ENCODE measurements at places on chromosomes 4 and X. TPM values are rescaled to one million over a fixed set of nuclear protein-coding genes. Genes with fewer than 3 reads are reported as not detected.

DNA sequence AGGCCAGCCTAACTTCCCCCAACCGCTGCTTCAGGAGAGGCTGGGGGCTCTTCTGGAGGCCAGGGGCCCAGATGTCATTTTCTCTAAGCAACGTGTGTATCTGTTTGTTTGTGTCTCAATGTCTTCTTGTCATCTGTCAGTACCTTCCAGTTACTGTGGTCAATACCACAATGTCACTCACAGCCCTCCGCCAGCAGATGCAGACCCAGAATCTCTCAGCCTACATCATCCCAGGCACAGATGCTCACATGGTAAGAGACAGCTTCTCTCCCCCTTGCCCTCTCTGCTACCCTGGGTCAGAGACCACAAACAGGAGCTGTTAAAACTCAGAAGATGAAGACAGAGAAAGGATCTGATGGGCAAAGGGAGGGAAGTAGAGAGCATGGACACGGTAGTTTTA lies 5.0 kb downstream of the XPNPEP2 start:
- DNase-seq = no peak

DNA sequence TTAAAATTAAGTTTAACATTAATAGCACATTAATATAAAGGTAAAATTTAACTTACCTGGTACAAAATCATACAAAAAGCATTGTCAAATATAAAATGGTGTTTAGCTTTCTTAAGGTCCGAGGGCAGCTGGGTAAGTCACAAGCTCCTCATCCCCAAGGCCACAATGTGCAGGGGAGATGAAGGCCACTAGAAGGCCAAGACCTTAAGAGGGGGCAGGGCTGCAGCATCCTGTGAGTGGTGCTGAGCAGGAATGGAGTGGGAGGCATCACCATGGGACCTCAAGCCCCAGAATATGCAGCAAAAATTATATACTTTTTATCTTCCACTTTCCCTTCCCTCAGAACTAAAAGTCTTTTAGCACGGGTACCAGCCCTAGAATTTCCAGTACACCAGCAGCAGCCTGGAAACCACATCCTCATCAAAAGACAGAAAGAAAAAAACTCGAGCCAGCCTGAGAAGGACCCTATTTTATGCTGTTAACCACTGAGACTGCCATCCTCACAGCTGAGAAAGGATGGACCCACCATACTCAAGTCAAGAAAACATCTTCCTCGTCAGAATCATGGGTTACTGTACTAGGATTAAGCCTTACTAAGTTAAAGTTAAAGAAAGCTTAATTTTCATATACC lies 13.0 kb upstream of the RHOXF2 start:
- no peak for DNase-seq

Gene COL4A6
- 18.8 TPM for polyA plus RNA-seq

Gene SPIN4
- polyA plus RNA-seq = 4.4 TPM

DNA sequence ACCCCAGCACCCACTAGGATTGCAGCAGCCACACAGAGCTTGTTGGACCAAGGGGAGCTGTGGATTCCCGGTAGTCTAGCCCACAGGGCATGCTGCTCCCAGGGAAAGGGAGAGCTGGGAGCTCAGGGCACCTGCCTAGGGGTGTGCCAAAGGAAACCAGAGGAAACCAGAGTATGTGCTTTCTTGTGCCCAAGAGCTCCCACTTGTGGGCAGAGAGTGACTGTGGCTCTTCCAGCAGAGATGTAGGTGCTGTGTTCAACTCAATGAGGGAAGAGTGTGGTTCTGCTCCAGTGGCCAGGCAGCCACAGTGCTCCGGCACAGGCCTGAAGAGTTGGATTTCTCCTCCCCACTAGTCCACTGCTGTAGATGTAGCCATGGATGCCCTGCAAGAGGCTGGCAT lies 1050.0 kb upstream of the INTU start:
- DNase-seq = no peak

GRCh38 chr4:186149872-186150271 lies 41.5 kb upstream of the CYP4V2 start:
- no peak for DNase-seq

Gene TMEM187
- 7.5 TPM for polyA plus RNA-seq

GRCh38 chr4:164572877-164573279 lies 181.1 kb upstream of the SMIM31 start:
- peak; percentile 21 for DNase-seq

Gene MAD2L1
- 8.0 TPM for polyA plus RNA-seq

DNA sequence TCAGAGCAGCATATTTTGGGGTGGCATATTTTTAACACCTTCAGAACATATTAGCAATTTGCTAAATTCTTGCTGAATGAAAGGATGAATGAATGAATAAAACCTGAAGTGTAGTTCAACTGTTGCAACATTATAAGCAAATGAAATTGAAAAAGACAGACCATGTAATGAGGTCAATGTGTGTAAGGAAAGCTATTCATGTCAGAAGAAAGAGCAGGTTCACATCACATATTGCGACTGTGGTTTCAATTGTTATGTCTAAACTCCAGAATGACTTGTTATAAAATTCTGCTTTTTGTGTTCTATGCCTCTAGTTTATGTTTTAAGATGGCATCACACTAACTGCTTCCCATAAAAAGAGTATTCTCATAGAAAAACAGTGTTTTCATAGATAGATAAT lies 32.9 kb upstream of the DSPP start:
- no peak for DNase-seq

Gene CTAG2
- not detected for polyA plus RNA-seq

Gene MAP9
- polyA plus RNA-seq = 4.7 TPM

DNA sequence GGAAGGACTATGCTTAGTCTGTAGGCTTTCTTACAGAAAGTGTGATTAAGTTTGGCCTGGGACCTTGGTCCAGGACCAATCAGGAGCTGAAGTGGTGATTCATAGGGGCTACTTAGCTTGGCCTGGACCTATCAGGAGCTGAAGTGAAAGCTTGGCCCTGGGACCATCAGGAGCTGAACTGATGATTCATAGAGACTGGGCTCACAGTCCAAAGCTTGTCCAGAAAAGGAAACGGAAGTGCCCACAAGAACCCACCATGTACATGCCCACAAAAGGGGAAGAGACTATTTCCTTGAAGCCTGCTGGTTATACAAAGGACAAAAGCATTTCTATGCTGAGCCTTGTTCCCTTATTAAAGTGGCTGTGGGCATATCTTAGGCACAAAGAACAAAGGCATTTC lies 12.6 kb downstream of the TENT5D start:
- DNase-seq = no peak

GRCh38 chrX:16587836-16588235 lies 62.1 kb upstream of the S100G start:
- no peak for DNase-seq

DNA sequence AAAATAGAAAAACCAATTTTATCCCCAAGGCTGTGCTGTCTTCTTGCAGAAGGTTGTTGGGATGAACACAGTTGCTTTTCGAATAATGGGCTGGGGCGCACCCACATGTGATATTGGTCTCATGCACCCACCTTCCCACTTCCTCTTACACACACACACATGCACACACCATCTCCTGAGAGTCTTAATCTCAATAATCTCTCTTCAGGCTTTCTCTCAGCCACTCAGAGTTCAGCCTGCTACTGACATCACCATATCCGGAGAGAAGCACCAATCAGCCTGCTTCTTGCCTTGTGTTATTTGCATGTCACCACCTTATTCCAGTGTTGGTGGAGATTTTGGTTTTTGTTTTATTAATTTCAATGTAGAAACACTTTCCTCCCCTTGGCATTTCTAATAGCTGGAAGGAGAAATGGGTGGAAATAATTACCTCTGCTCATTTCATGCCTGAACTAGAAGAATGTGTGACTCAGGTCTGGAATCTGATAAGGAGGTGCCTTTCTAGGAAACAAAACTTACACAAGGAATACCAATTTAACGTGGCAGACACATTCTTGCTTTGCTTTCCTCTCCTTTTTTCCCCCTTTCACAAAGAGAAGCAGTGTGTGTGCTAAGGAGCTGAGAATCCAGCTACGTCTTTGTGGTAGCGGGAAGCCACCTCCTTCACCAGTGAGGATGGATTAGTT lies 400.2 kb downstream of the MID1IP1 start:
- peak; percentile 26 for DNase-seq

Gene STBD1
- 0.71 TPM for polyA plus RNA-seq

DNA sequence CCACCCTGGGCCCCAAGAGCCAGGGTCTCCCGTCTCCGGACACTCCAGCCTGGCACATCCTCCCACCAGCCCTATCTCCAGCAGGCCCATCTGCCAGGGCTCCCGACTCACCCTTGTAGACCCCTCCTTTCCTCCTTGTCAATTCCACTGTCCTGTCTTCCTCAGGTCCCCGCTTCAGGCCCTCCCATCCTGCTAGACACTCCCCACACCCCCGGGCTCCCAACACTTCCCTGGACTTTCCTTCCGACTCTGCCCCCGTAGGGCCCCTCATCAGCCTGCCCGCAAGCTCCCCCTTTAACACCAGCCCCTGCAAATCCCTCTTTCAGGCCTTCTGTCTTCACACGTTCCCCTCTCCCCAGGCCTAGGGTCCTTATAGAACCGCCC lies 1.1 kb downstream of the PRAF2 start:
- DNase-seq = no peak

GRCh38 chrX:3638280-3638873 lies 75.1 kb downstream of the PRKX start:
- DNase-seq = no peak

GRCh38 chr4:22072726-22073125 lies 124.2 kb upstream of the KCNIP4 start:
- no peak for DNase-seq

Gene INTS6L
- 14.5 TPM for polyA plus RNA-seq

Gene GPM6B
- polyA plus RNA-seq = 0.35 TPM

DNA sequence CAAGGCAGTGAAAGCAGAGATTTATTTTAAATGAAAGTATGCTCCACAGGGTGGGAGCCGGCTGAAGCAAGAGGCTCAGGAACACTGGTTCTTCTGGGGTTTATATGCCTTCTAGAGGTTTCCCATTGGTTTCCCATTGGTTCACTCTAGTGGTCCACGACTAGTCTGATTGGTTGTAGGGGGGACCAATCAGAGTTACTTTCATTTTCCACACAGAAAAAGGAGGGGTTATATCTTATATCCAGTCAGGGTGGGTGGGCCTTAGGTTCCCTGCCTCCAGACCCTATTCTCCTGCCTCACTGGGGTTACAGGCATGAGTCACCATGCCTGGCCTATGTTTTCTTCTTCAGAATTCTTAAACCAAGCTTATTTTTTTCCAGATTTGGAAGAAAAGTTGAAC lies 101.6 kb downstream of the KLHL8 start:
- DNase-seq = no peak

DNA sequence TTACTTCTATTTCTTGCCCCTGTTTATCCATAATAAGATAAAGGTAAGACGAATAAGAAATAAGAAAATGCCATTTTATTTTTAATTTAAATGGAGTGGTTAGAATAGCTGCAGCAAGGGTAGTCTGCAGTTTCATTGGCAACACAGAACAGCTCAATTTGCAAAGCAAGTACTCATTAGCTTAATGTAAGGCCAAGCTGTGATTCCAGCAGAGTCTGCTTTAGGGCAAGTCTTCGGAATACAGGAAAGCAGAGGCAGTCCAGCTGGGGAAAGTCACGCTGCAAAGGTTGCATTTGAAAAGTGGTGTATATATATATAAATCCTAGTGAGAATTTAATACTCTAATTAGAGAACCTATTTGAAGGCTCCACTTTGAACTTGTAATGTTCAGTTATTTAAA lies 59.0 kb downstream of the ANXA10 start:
- no peak for DNase-seq

DNA sequence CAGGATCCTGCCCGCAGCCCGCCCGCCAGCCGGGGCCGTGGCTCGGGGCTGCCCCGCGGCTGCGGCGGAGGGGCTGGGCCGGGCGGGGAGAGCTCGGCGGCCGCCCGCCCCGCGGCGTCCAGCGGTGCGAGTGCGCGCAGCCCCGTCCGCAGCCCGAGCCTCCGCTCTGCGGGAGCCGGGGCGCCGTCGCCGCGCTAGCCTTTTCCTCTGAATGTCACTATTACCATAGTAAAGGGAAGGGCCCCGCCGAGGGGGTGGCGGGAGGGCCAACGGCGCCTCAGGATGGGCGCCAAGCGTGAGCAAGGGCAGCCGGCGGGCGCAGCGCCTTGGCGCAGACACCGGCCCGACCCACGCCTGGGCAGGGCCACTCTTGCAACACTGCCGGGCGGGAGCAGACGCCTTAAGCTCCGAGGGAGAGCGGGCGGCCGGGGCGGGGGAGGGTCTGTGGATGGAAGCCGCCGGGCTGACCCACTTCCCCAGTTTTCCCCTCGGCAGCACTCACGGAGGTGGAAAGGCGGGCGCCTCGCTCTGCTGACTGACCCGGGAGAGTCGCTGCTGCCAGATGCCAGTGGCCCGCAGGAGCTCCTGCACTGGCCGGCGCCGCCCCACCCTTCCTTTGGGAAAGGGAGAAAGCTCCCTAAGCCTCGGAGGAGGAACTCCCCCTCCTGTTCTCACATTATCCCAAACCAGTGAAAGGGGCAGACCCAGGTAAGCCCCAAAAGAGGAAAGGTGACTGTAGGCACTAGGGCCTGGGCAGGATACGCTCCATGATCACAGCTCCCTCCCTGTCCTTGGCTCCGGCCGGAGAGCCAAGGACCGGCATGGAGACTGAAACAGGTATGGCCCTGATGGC lies 329.4 kb downstream of the HNRNPD start:
- DNase-seq = no peak

- no peak for DNase-seq
Observed at GRCh38 chr4:75087865-75088264, 154.9 kb downstream of the PARM1 start.

Gene SERPINA7
- polyA plus RNA-seq = not detected

Gene PPP2R2C
- 20.2 TPM for polyA plus RNA-seq

DNA sequence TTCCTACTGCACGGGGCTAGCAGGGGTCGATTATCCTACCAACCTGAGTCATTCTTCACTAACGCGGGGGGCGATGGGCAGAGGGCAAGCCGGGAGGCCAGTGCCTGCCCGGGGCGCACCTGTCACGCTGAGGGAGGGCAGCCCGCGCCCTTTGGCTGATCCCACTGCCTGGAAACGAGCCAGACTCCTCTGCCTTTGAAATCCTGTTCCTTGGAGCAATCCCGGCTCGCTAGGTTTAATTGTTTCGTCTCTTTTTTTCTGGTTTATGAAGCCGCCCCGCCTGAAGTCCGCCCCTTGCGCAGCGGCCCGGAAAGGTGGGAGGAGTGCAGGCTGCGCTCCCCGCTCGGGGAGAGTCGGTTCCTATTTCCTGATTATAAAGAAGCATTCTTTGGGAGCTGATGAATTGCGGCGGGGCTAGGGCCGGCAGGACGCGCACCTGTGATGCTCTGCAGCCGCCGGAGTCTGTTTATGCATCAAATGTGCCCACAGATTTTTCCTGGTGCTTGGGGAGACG lies 484.2 kb downstream of the BCOR start:
- no peak for DNase-seq

GRCh38 chr4:89283226-89284009 lies 24.2 kb downstream of the GPRIN3 start:
- no peak for DNase-seq

Gene ZNF732
- 0.51 TPM for polyA plus RNA-seq

DNA sequence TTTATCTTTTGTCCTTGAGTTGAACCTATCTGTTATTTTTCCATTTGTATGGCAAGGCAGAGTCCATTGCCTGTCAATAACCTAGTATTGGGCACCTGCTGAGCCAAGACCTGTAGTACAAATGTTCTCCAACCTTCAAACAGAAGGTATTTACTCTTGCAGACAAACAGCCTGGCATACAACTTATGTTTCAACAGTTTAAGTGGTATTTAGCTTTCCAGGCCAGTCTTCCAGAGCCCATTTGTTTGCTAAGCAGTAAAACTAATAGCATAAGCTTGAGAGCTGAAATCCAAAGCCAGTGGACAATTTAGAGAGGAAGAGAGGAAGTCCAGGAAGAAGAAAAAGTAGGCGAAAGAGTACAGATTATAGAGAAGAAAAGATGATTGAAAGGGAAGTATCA lies 979.3 kb downstream of the GLUD2 start:
- DNase-seq = no peak

GRCh38 chr4:97582890-97583289 lies 560.4 kb downstream of the STPG2 start:
- no peak for DNase-seq

Gene AMBN
- polyA plus RNA-seq = not detected

- DNase-seq = no peak
Observed at GRCh38 chrX:100600758-100601157, 16.0 kb downstream of the TNMD start.
